ENCODE measurements at places on chromosomes 7 and 10.

- no peak for DNase-seq
Measured at GRCh38 chr10:114174695-114175188, 739 bp upstream of the CCDC186 start.

DNA sequence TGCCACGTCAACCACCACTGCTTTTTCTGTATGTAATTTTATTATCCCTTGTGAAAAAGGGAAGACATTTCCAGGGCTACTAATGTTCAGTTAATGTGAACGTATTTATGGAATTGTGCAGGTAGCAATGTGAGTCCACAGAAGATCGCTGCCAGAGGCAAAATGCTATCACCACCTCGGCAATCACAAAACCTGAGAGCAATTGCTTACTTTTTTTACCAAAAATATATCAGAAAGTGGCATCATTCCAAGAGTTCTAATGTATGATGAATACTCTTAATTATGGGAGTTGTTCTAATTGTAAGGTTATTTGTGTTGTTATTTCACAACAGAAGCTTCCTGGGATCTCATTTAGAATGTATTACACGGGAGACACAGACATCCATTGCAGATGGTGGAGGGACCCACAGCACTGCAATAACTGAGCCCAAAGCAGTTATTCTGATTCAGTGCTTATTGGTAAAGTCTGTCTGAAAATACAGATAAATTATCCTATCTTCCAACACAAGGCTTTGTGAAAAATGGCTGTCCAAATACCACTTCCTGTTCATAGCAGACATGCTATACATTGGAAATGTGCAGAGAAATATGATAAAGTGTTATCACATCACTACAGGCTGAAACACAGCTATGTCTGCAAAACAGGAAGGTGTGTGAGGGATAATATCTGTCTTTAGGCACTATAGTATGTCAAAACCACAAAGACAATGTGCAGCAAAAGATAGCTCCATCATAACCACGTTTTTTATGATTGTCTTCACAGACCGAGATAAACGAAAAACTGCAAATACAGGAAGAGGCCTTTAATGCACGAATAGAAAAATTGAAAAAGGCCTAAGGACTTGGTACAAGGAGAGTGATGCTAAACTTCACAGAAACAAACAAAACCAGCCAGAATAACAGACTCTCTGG is 102.7 kb downstream of the CABCOCO1 start:
- no peak for DNase-seq

DNA sequence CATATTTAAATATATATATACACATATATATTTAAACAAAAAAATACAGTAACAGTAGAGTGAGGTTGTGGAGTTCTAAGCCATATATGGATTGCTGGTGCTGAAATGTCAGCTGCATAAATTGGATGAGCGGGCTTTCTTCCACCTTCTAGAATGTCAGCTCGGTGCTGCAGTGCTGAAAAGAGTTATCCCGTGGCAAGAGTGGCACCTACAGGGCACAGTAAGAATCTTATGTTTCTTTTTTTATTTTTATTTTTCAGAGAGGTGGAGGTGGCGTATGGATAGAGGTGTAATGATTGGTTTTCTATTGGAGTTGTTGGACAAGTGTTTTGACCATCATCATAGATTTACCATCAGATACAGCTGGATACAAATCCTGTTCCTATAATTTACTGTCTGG is 86.2 kb upstream of the DYNC1I1 start:
- no peak for DNase-seq

- DNase-seq, result no peak
Measured at GRCh38 chr7:19262826-19263225, 117.6 kb upstream of the FERD3L start.

- no peak for DNase-seq
Measured at GRCh38 chr10:84862551-84862950, 534.2 kb downstream of the CCSER2 start.

- DNase-seq, result no peak
Measured at GRCh38 chr10:47058961-47059391, 147.7 kb downstream of the PTPN20 start.

DNA sequence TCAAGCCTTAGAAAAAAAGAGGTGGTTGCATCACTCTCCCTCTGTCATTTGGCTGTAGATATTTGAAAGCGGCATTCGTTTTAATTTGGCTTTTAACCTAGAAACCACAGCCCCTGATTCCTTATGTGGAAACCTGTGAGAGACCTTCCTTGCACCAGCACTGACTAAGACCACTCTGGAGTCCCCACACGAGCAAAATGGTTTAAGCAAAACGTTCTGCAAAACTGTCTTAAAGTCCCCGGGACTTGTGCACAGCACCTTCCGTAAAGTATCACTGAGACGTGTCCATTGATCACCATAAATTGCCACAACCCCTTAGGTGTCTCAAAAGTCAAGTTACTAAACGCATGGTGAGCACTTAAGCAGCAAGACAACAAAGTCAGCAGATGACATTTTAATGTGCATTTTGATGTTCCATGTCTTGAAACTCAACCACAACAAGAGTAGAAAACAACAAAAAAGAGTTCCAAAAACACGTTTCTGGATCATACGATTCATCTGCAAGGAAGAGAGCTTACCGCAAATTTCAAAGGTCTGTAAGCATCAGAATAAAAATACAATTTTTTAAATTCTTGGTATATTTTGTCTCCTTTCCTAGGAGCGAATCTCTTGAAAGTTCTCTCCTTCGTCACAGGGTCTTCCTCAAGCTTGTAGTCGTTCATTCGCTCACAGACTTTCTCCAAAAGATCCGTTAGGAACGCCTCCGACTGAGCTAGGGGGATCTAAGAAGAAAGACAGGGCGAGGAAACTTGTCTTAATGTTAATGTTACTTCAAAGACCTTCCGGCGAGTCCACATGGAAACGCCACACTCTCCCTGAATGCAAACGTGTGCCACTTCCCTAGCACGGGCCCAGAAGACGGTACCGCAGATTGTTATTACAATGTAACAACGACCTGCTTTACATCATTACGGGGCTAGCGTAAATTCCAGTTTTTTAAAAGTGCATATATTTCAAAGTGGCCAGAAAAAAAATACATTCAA is 37.7 kb downstream of the CNPY1 start:
- DNase-seq, result no peak

DNA sequence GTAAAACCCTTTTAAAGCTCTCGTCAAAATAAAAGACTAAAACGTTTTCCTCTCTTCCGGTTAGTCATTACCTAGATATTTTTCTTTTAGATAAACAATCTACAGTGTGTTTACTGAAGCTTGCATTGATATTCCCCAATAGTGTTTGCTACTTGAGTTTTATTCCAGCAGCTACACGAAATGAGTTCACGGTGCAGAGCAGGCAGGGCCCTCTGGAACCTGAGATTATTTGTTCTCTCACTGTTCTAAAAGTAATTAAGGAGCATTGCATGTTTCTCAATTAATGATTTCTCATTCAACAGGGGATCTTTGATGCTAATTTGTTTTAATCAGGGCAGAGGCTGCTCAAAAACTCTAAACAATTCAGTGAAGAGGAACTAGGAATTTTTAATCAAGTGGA is 319.7 kb downstream of the GFRA1 start:
- DNase-seq, result no peak

DNA sequence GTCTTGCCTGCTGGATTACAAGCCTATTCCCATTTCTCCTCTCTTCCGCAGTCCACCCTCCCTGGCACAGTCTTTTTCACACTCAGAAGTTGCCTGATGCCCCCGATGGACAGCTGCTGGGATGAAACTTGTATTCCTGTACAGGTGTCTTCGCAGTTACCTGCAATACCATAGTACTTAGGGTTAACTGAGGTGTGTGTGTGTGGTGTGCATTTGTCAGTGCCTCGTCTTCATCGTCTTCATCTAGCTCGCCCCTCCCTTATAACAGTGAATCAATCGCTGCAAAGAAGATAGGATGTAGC is 11.0 kb downstream of the NXPH1 start:
- DNase-seq, result no peak

- DNase-seq, result no peak
Measured at GRCh38 chr7:77940647-77941046, 142.1 kb downstream of the PHTF2 start.

DNA sequence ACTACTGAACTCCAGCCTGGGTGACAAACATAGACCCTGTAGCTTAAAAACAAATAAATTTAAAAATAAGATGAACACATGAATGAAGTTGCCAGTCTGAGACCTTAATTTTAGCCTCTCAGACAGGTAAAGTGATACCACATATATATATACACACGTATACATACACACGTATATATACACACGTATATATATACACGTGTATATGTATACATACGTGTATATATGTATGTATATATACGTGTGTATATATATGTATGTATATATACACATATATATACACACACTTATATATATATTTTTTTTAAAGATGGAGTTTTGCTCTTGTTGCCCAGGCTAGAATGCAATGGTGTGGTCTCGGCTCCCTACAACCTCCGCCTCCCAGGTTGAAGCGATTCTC is 62.7 kb downstream of the UBE2H start:
- no peak for DNase-seq

- no peak for DNase-seq
Measured at GRCh38 chr7:131943646-131944045, 387.2 kb upstream of the PODXL start.
